ENCODE measurements at places on chromosomes 4 and X.
A peak's percentile ranks its signal among the peaks of the same experiment; 100 is the strongest.

DNA sequence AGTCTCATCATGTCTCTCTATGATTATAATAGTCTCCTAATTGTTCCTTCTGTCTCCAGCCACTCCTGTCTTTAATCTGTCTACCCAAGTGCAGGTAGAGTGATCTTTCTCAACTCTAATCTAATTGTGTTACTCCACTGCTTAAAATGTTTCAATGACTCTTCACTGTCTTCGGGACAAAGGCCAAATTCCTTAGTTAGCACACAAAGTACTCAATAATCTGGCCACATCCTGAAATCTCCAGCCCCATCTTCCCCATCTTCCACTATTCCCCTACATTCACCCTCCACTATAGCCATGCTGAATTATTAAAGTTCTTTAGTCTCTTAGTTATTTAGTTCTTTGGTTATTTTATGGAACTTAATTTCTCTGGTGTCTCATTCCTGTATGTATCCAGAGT lies 353.3 kb downstream of the OPHN1 start:
- DNase-seq = no peak

DNA sequence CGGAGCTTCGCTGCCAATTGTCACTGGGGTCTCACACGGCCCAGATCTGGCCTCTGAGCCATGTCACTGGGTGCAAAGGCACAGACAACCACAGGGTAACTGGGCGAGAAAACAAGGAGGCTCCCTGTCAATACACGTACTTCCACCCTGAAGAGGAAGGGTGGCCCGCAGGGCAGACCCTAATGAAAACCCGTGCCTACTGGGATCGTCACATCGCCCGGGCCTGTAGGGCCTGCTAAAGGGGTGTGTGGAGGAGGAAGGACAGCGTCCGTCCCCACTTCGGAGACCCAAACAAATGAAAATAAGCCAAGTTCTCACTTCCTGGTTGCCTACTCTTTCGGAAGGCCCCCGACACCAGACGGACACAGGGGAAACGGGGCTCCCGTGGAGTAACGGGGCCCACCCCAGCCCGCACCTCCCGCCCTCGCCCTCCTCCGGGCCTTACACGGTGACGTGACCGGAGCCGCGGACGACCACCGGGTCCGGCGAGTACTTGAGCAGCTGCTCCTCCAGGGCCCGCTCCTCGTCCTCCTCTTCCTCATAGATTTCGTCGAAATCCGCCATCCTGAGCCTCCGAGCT lies 578 bp downstream of the CHIC2 start:
- peak; percentile 48 for DNase-seq

GRCh38 chr4:38166082-38166481 lies 205.9 kb downstream of the PTTG2 start:
- DNase-seq = no peak

DNA sequence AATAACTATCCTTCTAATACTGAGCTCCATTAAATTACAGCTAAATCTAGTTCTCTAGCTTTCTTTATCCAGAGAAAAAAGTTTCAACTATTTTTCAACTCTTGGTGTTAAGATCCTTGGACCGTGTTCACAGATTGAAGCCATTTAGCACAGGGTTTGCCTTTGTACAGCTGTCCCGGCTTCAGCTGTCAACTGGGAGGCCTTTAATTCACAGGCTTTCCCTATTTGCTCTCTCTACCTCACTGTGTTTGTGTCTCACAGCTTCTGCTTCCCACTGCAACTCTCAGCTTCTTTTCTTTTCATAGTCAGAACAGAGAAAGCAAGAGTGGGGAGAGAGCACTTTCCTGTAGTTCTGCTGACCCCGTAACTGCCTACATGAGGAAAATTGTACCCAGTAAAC lies 76.9 kb upstream of the SMAD1 start:
- DNase-seq = no peak

- DNase-seq = peak; percentile 76
These were observed 95.9 kb upstream of the STX18 start for GRCh38 chr4:4637710-4638109.

GRCh38 chr4:6873291-6873690 lies 36.3 kb upstream of the TBC1D14 start:
- DNase-seq = no peak

- no peak for DNase-seq
These were observed 254.3 kb downstream of the PDHA2 start for GRCh38 chr4:96094183-96094582.
